ENCODE measurements at places on chromosomes 13 and 19.
A peak's percentile ranks its signal among the peaks of the same experiment; 100 is the strongest.

DNA sequence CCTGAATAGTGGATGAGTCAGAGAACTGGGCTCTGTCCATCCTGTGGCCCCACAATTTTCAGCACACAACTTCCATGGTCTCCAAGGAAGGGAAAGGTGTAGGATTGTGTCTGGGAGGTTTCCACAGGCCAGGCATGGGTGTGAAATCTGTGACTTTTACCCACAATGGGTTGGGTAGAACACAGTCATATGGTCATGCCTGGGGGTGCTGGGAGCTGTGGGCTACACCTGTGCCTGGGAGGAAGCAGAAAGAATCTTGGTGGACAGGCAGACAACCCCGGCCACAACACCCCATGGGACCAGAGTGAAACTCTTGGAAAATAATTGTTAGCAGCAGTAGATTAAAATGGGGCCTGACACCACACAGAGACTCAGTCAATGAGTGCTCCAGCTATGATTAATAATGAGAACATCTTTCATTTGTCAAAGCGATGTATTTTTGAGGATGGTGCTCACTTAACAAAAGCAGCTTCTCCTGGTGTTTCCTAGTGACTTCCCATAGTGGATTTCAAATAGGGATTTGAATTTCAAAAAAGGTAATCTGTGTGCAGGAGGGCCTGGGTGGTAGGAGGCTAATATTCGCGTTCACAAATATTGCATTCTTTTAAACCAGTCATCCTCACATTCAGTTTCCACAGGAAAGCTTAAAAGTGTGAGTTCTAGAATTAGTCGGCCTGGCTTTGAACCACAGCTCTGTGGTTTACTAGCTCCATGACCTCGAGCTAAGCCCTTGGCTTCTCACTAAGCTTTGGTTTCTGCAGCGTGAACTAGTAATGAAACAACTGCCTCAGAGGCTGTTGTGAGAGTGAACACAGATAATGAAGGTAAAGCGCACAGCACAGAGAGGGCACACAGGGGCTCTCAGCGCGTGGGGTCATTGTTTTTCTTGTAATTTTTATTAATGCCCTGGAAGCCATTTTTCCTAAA is 89.3 kb upstream of the UQCRFS1 start:
- H3K27me3 ChIP-seq: peaks cover 60% of the 10 kb centered on the region
- no peak overlapping the region for H3K27ac ChIP-seq
- H3K4me3 ChIP-seq: no peak overlapping the region
- DNase-seq: no peak
- H3K4me1 ChIP-seq: no peaks in the 10 kb centered on the region

- no peak for DNase-seq
- peak overlapping the region; percentile 22 for H3K27ac ChIP-seq
- H3K4me1 ChIP-seq: peaks cover 10% of the 10 kb centered on the region
- peak overlapping the region; percentile 67 for H3K4me3 ChIP-seq
Measured at GRCh38 chr19:49073514-49074378, 1.2 kb upstream of the KCNA7 start.

DNA sequence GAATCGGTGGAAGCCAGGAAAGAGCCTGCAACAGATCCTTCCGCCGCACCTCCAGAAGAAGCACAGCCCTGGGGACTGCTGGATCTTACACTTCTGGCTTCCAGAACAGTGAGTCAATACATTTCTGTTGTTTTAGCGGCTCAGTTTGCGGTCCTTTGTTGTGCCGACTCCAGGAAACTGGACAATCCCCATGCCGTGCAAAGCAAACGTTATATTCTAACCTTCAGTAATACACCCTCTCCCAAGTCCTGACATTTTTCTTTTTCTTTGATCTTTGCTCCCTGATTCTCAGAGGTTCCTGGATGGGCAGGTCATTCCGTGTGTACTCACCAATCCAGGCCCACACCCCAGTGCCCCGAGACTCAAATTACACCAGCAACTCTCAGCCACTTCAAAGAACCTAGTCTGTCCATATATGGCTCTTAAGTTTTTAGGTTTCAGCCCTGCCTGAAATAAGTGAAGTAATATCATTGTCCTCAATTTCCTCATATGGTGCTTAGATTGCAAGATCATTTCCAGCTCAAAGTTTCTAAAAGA is 387.1 kb upstream of the SGCG start:
- H3K4me3 ChIP-seq: no peak overlapping the region
- no peaks in the 10 kb centered on the region for H3K27me3 ChIP-seq
- H3K4me1 ChIP-seq: peaks cover 43% of the 10 kb centered on the region
- H3K36me3 ChIP-seq: no peaks in the 10 kb centered on the region
- no peak for DNase-seq

- DNase-seq: no peak
- no peak overlapping the region for H3K27ac ChIP-seq
- H3K4me3 ChIP-seq: no peak overlapping the region
- H3K27me3 ChIP-seq: no peaks in the 10 kb centered on the region
- no peaks in the 10 kb centered on the region for H3K36me3 ChIP-seq
Measured at GRCh38 chr13:110528371-110528770, 33.2 kb downstream of the RAB20 start.

- no peak overlapping the region for H3K27ac ChIP-seq
- DNase-seq: no peak
- H3K27me3 ChIP-seq: no peaks in the 10 kb centered on the region
- H3K36me3 ChIP-seq: no peaks in the 10 kb centered on the region
- H3K4me3 ChIP-seq: no peak overlapping the region
- H3K4me1 ChIP-seq: no peaks in the 10 kb centered on the region
Measured at GRCh38 chr19:56829596-56829995, 10.9 kb downstream of the PEG3 start.

DNA sequence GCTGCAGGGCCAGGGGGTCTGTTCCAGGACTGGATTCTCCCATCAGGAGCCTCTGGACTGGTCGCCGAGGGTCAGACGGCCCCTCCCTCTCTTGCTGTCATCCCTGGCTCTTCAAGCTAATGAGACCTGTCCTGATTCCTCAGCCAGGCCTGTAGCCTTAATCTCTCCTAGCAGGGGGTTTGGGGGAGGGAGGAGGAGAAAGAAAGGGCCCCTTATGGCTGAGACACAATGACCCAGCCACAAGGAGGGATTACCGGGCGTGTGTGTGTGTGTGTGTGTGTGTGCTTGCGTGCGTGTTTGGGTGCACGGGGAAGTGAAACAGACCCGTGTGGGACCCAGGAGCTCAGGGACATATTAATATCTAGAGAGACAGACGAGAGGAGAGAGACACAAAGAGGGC is 1.9 kb upstream of the CRX start:
- no peak overlapping the region for H3K4me3 ChIP-seq
- H3K4me1 ChIP-seq: peaks cover 22% of the 10 kb centered on the region
- peak overlapping the region; percentile 24 for H3K27ac ChIP-seq
- H3K36me3 ChIP-seq: no peaks in the 10 kb centered on the region
- no peak for DNase-seq

DNA sequence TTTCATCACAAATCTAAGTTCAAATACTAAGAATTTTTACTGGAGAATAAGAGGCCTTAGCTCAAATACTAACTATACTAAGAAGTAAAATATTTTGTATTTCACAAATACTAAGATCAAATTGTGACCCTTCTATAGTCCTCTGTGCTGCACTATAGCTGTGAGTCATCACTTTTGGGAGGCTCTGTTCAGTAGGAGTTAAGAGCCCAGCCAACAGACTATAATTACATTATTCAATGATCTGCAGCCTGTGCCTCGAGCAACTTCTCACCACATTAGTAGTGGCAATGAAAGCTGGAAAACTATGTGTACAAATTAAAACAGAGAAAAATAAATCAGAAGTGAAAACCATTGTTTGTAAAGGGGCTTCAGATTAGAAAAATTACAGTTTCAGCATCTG is 147.3 kb upstream of the GPC6 start:
- H3K27ac ChIP-seq: no peak overlapping the region
- H3K27me3 ChIP-seq: no peaks in the 10 kb centered on the region
- no peaks in the 10 kb centered on the region for H3K4me1 ChIP-seq

Measured in type B pancreatic cell (in vitro differentiated cells).